ENCODE measurements at places on chromosomes 3 and 15.

- peak; percentile 72 for DNase-seq
Observed at GRCh38 chr3:125357032-125357658, 18.0 kb downstream of the ZNF148 start.

- no peak for DNase-seq
Observed at GRCh38 chr15:26970712-26971210, at the start of gene GABRG3. Gene GABRG3 (plus strand): TSS chr15:26971181.

DNA sequence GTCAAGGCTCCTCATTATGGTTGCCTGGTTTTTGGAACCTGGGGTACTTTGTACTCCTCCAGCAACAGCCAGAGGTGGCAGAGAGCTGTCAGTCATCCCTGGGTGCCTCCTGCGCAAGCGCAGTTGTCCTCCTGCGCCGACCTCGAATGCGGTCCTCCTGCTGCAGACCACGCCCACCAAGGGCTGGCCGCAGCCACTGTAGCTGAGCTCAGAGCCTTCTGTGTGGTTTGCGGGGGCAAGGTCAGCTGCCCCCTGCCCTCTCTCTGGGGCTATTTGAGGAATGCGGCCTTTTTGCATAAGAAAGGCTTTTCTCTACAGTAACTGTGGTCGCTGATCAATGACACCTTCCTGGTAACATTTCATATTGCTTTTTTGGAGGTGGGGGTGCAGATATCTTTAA, 131.3 kb upstream of the SNRPN start:
- no peak for DNase-seq

DNA sequence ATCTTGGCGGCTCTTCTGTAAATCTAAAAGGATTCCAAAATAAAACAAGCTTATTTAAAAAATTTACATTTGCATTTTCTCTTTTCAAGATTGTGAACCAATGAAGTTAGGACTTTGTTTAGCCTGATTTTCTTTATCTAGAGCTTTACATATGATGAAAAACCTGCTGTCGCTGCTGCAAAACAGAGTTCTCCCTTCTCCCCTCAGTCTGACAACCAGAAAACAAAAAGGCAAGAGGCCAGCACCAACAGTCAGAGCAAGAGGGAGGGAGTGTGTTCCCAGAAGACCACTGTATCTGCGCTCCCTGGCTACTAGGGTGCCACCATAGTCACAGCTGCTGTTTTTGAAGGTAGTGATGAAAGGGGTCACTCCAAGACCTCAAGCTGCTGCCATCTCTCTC, 33.1 kb upstream of the NEO1 start:
- DNase-seq = no peak

DNA sequence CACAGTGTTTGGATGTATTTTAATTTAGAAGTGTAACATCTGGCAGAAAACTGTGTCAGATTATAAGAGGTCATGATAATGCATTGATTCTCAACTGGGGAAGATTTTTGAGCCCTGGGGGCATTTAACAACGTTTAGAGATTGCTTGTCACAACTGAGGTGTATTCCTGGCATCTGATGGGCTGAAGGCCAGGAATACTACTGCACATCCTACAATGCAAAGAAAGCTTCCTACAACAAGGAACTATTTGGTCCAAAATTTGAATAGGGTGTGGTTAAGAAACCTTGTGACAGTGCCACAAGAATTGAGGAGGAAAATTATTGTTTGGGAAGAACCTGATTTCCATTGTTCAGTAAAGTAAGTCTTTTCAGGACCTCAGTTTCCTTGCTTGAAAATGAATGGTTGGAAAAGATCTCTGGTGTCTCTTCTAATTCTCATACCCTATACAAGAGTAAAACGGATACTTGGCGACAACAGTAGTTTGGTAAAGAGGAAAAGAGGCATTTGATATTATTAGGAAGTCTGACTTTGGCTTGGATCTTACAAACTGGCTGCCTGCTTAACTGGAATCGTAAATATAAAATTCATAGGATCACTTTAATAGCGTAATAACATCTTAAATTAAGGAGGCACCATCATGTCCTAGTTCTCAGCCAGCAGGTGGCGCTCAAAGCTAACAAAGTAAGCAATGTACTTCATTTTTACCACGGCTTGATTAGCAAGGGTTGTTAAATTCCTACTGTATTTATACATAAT, 4.3 kb downstream of the DAZL start:
- peak; percentile 85 for DNase-seq

- no peak for DNase-seq
Observed at GRCh38 chr15:45521596-45522327, 793 bp downstream of the SLC30A4 start.

DNA sequence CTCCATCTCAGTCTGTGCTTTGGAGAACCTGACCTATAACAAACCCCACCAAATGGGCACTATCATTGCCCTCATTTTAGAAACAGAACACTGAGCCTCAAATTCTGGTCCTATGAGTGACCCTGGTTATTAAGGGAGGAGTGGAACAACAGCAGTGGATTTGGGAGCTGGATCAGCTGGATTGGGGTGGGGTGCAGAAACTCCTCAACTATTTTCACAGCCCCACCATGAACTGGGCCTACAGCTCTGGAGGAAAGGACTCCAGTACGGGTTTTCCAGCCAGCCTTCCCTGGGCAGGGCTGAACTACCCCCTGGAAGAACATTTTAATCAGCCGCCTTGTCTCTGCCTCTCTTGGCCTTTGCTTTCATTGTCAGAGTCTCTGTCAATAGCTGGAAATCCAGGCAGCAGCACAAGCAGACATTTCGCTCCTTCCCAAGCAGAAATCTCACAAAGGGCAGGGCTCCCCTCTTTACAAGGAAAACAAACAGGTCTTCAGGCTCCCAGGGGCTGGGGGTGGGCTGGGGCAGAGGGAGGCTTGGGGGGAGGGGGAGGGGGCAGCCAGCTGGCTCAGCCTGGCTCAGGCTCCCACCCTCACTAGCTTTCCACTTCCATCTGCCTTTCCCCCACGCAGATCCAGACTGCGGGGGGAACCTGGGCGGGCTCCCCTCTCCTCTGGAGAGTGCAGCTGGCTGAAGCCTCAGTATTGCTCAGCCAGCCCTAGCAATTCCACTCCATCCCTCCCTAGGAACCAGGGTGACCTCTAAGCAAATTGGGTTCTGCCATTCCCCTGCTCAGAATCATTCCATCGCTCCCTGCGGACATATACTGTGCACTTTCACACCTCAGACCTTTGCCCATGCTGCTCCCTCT, 13.7 kb upstream of the TLE3 start:
- no peak for DNase-seq

GRCh38 chr3:88810455-88810854, 297.0 kb upstream of the EPHA3 start:
- no peak for DNase-seq

GRCh38 chr3:106347350-106347749, 478.5 kb upstream of the CBLB start:
- DNase-seq = no peak

DNA sequence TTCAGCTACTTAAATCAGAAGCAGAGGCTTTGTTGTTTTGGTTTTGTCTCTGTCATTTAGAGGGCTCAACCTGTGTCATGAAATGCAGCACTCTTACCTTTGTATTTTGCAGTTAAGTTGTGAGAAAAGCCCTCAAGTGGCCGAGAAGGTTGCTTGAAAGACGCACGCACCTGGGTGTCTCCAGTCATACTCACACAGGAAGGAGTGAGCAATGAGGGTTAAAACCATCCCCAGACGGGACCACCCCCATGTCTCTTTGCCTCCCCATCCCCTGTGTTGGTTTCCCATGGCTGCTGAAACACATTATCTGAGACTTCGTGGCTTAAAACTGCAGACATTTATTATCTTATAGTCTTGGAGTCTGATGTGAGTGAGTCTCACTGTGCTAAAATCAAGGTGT, 376.1 kb upstream of the CFAP20DC start:
- peak; percentile 58 for DNase-seq
